RCC 7860 (cell line): ENCODE measurements at places on chromosomes 7 and 10.

- DNase-seq: no peak
These were observed 292.1 kb downstream of the THSD7A start for GRCh38 chr7:11539853-11540252.

- DNase-seq: no peak
These were observed 91.4 kb upstream of the NEBL start for GRCh38 chr10:20988357-20988983.

DNA sequence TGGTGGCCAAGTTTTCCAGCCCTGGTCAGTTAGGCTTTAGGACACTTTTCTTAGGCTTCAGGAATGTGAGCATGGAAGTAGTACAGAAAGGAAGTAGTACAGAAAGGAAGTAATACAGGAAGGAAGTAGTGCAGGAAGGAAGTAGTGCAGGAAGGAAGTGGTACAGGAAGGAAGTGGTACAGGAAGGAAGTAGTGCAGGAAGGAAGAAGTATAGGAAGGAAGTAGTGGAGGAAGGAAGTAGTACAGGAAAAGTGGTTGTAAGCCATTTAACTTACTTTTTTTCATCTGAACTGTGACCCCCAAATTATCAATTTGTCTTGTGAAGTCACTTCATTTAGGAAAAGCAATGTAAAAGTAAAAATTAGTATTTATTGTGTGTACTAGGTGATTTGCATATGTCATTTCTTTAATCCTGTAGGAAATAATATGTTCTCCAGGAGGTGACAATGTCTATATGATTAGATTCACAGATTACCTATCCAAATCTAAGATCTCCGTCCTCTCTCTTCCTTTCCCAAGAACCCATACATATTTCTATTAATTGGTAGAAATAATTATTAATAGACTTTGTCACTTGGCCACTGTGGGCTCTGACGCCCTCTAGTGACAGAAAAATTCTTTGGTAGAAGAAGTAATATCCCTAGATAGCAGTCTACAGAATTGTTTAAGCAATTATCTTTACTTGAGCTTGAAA, 3.9 kb upstream of the FAS start:
- no peak for DNase-seq

GRCh38 chr7:127635659-127636285, 16.2 kb upstream of the SND1 start:
- DNase-seq: no peak

DNA sequence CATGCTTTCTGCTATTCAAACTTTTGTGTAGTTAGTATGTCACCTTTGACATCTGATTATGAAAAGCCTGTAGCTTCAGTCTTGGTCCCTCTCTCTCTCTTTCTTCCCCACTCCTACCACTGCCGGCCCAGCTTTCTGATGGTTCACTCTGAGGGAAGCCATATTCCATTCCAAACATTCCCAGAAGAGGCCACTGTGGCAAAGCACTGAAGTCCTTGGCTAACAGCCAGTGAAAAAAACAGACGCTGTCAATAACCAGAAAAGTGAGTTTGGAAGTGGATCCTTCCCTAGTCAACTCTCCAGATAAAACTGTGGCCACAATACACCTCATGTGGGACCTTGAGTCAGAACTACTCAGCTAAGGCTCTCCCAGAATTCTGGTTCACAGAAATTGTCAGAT, 950.7 kb upstream of the PHF14 start:
- no peak for DNase-seq

DNA sequence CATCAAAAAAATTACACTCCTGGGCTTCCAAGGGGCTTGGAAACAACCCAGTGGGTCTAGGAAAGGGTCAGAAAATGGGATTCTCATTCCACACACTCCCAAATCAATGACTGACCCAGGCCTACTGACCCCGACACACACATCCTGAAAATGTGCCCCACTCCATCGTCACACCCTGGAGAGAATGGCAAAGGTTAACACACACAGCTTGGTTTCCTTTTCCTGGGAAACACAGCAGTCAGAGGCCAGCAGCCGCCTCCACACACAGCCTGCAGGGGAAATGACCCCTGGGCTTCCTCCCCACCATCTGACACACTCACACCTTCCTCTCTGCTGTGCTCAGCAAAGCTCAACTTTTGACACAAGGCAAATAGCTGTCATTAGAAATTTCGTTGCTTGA, 42.9 kb downstream of the SH3PXD2A start:
- DNase-seq: no peak

GRCh38 chr10:110368556-110368955, 63.8 kb upstream of the SMNDC1 start:
- no peak for DNase-seq

GRCh38 chr7:92765725-92766124, 70.6 kb downstream of the CDK6 start:
- peak; percentile 83 for DNase-seq

DNA sequence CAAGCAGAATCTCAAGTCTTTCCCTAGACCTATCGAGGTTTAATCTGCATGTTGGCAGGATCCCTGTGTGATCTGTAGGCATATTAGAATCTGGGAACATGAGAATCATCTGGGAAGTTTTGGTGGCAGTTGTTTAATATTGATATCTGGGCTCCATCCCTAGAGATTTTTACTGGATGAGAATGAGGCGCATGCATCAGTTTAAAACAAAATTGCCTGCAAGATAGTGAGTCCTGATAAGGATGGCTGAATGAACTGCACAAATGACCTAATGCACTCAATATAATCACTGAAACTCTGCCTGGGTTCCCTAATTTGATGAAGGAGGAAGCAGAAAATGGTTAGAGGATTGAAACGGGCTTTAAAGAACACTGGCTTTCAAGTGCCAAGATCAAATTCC, 218.0 kb downstream of the FGFR2 start:
- DNase-seq: no peak

DNA sequence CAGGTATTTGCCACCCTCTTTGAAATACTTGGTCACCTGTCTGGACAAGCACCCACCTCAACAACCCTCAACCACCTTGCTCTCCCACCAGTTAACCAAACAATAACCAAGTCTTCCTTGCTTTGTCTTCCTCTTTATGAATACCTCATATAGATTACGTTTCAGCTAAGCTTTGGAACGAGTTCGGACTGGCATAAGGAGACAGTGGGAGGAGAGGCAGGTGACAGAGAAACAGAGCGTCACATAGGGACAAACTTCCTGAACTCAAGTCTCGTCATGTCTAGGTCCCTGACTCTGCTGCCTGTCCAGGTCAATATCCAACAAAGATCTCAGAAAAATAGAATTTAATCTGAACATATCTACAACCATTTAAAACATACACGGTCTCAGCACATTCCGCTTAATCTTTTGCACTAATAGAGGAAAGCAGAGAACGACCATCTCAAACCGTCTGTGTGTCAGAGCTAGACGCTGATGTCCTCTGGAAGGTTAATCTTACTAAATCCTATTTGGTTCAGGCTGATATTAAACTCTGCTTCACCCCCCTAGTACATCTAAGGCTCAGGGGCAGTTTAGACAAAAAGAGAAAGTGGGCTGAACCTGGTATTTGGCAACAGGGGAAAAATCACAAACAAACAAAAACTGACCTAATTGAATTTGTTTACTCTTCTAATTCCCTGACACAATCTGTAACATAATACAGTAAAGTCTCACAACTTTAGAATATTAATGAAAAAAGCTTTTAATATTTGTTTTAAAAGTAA, 26.4 kb upstream of the SVOPL start:
- DNase-seq: no peak

DNA sequence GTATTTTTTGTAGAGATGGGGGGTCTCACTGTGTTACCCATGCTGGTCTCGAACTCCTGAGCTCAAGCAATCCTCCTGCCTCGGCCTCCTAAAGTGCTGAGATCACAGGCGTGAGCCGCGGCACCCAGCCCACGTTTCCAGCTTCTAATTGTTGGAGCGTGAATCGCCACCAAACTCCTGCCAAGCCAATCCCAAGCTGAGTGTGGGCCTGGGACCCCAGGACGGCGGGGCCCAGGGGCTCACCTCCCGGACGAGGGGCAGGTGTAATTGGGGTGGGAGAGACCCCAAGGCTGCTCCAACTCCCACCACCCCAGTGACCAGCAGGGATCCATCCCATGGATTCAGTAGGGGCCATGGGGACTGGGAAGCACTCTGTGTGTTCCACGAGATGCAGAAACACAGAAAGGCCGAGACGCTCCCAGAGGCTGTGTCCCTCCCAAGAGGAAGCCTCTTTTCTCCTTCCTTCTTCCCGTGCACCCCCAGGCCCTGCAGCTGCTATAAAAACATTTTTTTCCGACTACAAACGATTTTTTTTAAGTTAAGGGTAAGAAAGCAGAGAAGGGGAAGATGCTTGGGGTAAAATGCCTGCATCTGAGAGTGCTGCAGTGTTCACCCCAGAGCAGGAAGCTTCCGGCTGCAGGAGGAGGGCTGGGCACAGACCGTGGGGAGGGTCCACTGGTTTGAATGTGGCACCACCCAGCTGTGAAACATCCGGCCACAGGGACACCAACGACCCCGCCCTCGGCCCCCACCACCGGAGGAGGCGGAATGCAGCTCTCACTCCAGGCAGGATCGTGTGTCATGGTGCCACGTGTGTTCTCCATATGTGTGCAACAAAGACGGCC, 76.5 kb downstream of the MICALL2 start:
- DNase-seq: no peak

DNA sequence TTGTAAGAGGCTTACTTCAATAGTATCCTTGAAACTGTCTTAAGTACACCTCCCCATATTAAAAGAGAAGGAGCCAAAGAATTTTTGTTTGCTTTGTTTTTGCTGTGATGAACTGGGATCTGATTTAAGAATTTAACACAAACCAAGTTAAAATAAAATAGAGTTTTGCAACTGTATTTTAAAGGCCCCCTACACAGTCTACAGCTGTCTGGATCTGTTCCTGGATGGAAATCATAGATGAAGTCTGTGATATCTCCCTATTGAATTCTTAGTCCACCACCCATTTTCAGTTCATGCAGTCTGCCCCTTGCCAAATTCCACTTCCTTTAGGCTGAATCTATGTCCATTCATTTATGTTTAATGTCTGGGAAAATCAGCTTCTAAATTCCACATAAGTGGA, 169.8 kb upstream of the MEOX2 start:
- DNase-seq: no peak

- no peak for DNase-seq
These were observed 436.7 kb downstream of the AUTS2 start for GRCh38 chr7:70034999-70035398.

GRCh38 chr10:25697412-25697811, 236.6 kb upstream of the MYO3A start:
- no peak for DNase-seq

- DNase-seq: no peak
These were observed 40.1 kb upstream of the ZNF273 start for GRCh38 chr7:64863021-64863420.

DNA sequence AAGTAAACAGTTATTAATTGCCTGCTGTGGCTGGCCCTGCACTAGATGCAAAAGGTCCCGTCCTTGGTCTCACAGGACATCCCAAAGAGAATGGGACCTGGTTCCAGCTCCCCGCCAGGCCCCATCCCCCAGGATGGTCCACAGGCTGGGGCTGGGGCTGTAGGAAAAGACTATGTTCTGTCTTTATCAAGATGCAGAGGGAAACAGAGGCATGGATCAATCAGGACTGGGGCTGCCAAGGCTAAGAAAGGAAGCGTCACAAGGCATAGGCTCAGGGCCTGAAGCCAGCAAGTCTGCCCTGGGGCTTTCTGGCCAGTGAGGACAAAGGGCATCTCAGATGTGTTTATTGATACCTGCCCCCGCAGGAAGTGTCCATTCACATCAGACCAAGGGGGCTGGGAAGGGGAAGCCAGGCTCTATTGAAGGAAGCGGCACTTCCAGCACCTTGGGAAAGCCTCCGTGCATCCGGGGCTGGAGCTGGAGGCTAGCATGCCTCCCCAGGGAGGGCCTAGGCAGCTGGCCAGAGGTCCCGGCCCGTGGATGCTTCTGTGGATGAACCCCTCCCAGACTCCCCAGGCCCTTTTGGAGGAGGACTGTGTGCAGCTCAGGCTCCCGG, 5.8 kb downstream of the VSIR start:
- DNase-seq: peak; percentile 56

- no peak for DNase-seq
These were observed 30.4 kb downstream of the ZNF92 start for GRCh38 chr7:65404020-65404419.

DNA sequence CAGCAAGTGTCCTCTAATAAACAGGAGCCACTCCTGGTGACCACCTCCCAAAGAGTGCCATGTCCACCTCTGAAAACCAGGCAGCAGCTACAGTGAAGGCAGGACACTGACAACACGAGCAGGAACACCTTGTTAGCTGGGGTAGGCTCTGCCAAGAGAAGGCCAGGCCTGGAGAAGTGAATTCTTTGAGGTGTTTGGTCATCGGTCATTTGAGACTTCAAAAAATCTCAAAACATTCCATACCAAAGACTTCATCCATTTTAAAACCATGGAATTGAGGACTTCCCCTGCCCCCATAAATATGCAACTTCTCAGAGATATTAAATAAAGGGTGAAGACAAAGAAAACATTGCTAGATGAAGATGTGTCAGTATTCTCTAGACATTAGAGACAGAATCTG, 28.4 kb upstream of the OPALIN start:
- DNase-seq: no peak

GRCh38 chr10:79384773-79385391, 37.6 kb downstream of the PPIF start:
- no peak for DNase-seq

GRCh38 chr7:106094780-106095179, 17.3 kb downstream of the SYPL1 start:
- DNase-seq: no peak

GRCh38 chr10:24313283-24313682, 104.3 kb downstream of the KIAA1217 start:
- DNase-seq: no peak

GRCh38 chr10:1408651-1409367, 328.5 kb downstream of the ADARB2 start:
- no peak for DNase-seq

- peak; percentile 72 for DNase-seq
These were observed 25.4 kb upstream of the ELN start for GRCh38 chr7:74002474-74003017.

DNA sequence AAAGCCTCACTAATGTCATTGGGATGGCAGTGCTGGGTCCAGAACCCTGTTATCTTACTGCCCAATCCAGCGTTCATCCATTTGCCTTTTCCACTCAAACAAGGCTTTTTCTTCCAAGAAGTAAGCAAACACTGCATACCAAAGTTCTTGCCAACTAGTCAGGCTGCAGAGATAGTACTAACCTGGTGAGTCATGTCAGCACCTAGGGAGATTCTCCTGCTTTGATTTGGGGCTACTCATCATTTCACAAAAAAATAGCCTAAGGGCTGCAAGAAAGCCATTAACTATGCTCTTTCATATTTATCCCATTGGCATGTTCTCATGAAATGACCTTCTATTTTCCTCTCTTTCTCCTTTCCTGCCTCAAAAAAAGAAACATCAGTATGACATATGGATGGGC, 142.6 kb downstream of the TWIST1 start:
- DNase-seq: peak; percentile 43
